ENCODE measurements at places on chromosomes 16 and 17. TPM values are rescaled to one million over a fixed set of nuclear protein-coding genes. Genes with fewer than 3 reads are reported as not detected.

CDRT15 gene
- total RNA-seq, result not detected

SECTM1 gene
- total RNA-seq, result 0.48 TPM

ANKFN1 gene
- not detected for total RNA-seq

DNASE1L2 gene
- 0.65 TPM for total RNA-seq

RFNG gene
- total RNA-seq, result 22.4 TPM

HOXB2 gene
- 2.9 TPM for total RNA-seq

TRIM72 gene
- total RNA-seq, result under 0.01 TPM

PARD6A gene
- 2.2 TPM for total RNA-seq

CHD9NB gene
- 0.38 TPM for total RNA-seq

CES4A gene
- total RNA-seq, result 2.0 TPM

DPEP3 gene
- not detected for total RNA-seq

TEKT5 gene
- 0.65 TPM for total RNA-seq

LGALS9B gene
- not detected for total RNA-seq

WFDC1 gene
- total RNA-seq, result not detected

NMRAL1 gene
- 56.6 TPM for total RNA-seq

PRSS27 gene
- total RNA-seq, result 1.1 TPM

RND2 gene
- total RNA-seq, result 0.10 TPM

DHX40 gene
- 51.0 TPM for total RNA-seq

MYH8 gene
- total RNA-seq, result not detected

KRT40 gene
- total RNA-seq, result not detected

SLFN14 gene
- total RNA-seq, result under 0.01 TPM

SLC9A5 gene
- 0.86 TPM for total RNA-seq

KCNH6 gene
- total RNA-seq, result not detected

SLC22A31 gene
- not detected for total RNA-seq

MT1M gene
- total RNA-seq, result 0.65 TPM

GGT6 gene
- total RNA-seq, result not detected

C16orf92 gene
- not detected for total RNA-seq

Data from vein endothelial cell (primary cell).